ENCODE measurements at places on chromosomes 2 and 18. TPM values are rescaled to one million over a fixed set of nuclear protein-coding genes. Genes with fewer than 3 reads are reported as not detected.

- no peaks in the 10 kb centered on the region for H3K36me3 ChIP-seq
- no peak for DNase-seq
- H3K4me1 ChIP-seq = no peaks in the 10 kb centered on the region
- no peaks in the 10 kb centered on the region for H3K27me3 ChIP-seq
Measured at GRCh38 chr2:88897715-88898114, 206.2 kb downstream of the RPIA start.

DNA sequence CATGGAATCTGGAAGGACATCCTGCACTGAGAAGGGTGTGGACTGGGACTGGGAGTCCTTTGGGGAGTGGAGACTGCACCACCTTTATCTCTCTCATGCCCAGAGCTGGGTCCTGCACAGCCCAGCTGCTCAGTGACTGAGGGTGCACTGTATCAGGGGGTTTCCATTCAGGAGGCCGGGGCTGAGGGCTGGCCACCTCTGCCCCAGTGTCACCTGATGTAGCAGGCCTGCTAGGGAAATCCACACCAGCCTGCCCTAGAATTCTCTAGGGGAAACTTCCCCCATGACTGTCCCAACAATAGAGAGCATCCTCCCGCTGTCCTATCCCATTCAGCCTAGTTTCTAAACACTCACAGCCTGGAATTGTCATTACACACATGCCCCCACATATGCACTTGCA lies 116.7 kb downstream of the CTIF start:
- H3K27me3 ChIP-seq = no peaks in the 10 kb centered on the region
- no peak overlapping the region for H3K27ac ChIP-seq
- no peaks in the 10 kb centered on the region for H3K36me3 ChIP-seq
- H3K4me3 ChIP-seq = no peak overlapping the region
- H3K4me1 ChIP-seq = no peaks in the 10 kb centered on the region

GRCh38 chr18:58148954-58149471 lies 105.0 kb downstream of the NEDD4L start:
- no peaks in the 10 kb centered on the region for H3K36me3 ChIP-seq
- H3K4me1 ChIP-seq = no peaks in the 10 kb centered on the region
- H3K27ac ChIP-seq = no peak overlapping the region
- no peak overlapping the region for H3K4me3 ChIP-seq
- H3K27me3 ChIP-seq = no peaks in the 10 kb centered on the region
- no peak for DNase-seq

DNA sequence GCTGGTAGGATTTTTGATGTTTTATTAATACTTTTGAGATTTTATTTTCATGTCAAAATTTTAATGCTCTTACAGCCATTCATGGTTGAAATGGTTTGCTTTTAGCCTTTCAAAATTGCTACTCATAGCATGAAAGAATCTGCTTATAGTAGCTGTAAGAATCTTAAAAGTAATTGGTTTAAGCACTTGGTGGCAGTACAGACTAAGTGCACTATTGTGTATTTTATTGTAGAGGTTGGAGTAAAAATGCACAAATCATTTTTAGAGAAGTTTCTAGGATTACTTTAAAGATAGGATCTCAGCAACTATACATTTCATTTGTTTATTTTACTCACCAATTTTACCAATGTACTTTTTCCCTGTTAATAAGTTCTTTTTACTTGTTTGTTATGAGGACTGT lies 205.8 kb downstream of the SPAG16 start:
- H3K36me3 ChIP-seq = no peaks in the 10 kb centered on the region
- H3K4me3 ChIP-seq = no peak overlapping the region
- no peaks in the 10 kb centered on the region for H3K27me3 ChIP-seq
- no peaks in the 10 kb centered on the region for H3K4me1 ChIP-seq
- H3K27ac ChIP-seq = no peak overlapping the region
- DNase-seq = no peak

DNA sequence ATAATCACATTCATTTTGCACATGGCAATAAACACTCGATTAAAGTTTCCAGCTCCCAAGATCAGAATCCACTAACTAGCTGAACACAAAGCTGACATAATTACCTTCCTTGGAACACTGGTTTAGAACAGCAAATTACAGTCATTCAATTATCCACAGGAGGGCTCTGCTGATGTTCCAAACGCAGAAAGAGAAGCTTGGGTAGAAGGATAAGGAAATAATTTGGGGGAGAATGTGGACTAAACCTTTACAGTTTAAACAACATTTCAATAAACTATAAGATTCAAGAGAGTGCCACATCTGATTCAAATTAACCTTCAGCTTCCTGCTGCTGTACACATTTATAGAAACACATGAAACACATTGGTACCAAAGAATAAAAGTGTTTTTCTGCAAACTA lies 67.8 kb upstream of the ARL4C start:
- H3K4me3 ChIP-seq = no peak overlapping the region
- no peak overlapping the region for H3K27ac ChIP-seq
- H3K27me3 ChIP-seq = no peaks in the 10 kb centered on the region

GRCh38 chr2:221420245-221420644 lies 151.9 kb downstream of the EPHA4 start:
- no peaks in the 10 kb centered on the region for H3K27me3 ChIP-seq
- H3K4me3 ChIP-seq = no peak overlapping the region
- peaks cover 5% of the 10 kb centered on the region for H3K36me3 ChIP-seq
- no peaks in the 10 kb centered on the region for H3K4me1 ChIP-seq
- no peak overlapping the region for H3K27ac ChIP-seq
- no peak for DNase-seq

CIB4 gene
- total RNA-seq = not detected

DNA sequence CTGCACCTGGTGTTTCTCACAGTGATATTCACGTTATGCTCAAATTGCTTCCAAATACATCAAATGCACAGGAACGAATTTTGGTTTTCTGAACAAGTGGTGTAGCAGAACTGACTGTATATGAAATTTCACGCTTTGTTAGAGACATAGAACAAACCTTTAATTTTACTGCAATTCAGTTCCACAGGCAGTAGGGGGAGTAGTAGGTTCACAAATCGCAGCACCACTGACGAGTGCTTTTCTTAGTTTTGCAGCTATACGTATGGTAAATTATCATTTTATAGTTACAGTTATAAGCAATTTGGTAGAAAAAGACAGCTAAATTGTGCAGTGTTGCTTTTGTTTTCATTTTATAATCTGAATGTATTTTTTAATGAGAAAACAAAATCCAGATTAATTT lies 113.3 kb downstream of the KIAA1328 start:
- no peak overlapping the region for H3K27ac ChIP-seq
- no peaks in the 10 kb centered on the region for H3K36me3 ChIP-seq
- H3K4me1 ChIP-seq = no peaks in the 10 kb centered on the region
- H3K27me3 ChIP-seq = no peaks in the 10 kb centered on the region
- DNase-seq = no peak

MC5R gene
- not detected for total RNA-seq

- no peaks in the 10 kb centered on the region for H3K4me1 ChIP-seq
- no peak overlapping the region for H3K4me3 ChIP-seq
- H3K27ac ChIP-seq = no peak overlapping the region
- no peaks in the 10 kb centered on the region for H3K36me3 ChIP-seq
- no peaks in the 10 kb centered on the region for H3K27me3 ChIP-seq
Measured at GRCh38 chr18:43322132-43322531, 44.8 kb upstream of the SYT4 start.

DNA sequence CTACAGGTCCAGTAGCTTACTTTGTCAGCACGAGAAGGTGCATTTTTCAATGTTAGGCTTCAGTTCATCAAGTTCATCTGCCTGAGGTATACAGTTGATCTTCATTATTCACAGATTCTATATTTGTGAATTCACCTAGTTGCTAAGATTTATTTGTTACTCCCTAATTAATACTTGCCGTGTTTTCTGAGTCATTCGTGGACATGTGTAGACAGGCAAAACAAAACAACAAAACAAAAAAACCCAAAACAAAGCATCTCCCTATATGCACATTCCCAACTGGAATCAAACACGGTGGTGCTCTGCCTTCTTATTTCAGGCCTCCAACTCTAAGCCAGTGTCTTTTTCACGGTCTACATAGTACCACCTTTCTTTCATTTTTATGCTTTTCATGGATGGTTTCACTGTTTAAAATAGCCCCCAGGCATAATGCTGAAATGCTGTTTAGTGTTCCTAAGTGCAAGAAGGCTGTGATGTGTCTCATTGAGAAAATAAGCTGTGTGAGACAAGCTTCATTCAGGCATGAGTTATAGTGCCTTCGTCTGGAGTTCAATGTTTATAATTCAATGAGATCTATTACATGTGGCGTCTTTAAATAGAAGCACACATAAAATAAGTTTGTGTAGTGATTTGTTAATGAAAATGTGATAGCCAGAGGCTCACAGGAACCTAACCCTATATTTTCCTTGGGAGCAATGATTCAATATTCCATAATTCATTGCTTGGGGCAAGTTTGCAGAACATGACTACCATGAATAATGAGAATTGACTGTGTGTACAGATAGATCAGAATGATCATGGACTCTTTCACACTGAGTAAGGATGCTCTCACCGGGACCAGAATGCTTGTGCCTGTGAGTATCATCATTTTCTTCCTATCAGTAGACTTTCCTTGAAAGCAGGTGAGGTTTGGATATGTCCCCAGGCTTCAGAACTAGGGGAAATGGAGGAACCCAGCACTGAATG lies 24.6 kb downstream of the ITGB6 start:
- H3K4me1 ChIP-seq = no peaks in the 10 kb centered on the region
- no peak for DNase-seq
- no peaks in the 10 kb centered on the region for H3K36me3 ChIP-seq
- H3K27me3 ChIP-seq = no peaks in the 10 kb centered on the region

GRCh38 chr2:191867507-191867847 lies 20.6 kb upstream of the CAVIN2 start:
- DNase-seq = no peak
- H3K27ac ChIP-seq = no peak overlapping the region
- H3K4me1 ChIP-seq = peaks cover 5% of the 10 kb centered on the region
- H3K4me3 ChIP-seq = no peak overlapping the region

GRCh38 chr2:196743165-196743564 lies 56.3 kb downstream of the GTF3C3 start:
- no peak for DNase-seq
- H3K27me3 ChIP-seq = no peaks in the 10 kb centered on the region
- H3K36me3 ChIP-seq = no peaks in the 10 kb centered on the region

EGR4 gene
- not detected for total RNA-seq

SLC23A3 gene
- 3.5 TPM for total RNA-seq

G6PC2 gene
- total RNA-seq = 0.23 TPM

DNA sequence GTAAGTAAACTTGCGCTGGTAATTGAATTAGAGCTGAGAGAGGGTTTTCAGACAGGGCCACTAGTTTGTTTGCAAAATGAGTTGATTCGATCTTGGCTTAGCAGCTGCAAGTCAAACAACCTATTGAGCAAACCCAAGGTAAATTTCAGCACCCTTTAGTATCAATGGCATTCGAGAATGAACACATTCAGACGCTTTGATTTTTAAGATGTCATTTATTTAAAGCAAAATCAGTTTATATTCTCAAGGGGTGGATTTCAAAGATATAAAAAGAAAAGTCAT lies 44.2 kb downstream of the TGIF1 start:
- DNase-seq = no peak
- no peak overlapping the region for H3K27ac ChIP-seq
- no peaks in the 10 kb centered on the region for H3K27me3 ChIP-seq

TEX44 gene
- not detected for total RNA-seq

DNA sequence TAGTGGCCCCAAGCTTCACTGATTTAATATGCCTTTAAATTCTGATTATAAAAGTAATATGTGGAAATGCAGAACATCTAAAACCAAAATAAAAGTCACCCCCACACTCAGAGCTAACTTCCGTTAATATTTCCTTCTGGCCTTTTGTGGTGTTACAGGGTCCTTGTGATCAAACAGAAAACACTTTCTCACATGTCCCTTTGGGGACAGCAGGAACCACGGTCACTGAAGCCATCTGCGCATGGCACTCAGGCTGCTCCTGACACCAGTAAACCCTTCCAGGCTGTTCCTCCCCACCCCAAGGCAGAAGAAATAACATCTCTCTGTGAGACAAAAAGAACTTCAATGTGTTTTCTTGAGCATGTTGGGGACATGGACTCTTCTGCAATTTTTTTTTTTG lies 25.1 kb upstream of the GPR17 start:
- no peak overlapping the region for H3K4me3 ChIP-seq
- no peaks in the 10 kb centered on the region for H3K27me3 ChIP-seq
- no peak overlapping the region for H3K27ac ChIP-seq
- DNase-seq = no peak
- no peaks in the 10 kb centered on the region for H3K36me3 ChIP-seq
- H3K4me1 ChIP-seq = no peaks in the 10 kb centered on the region

DNA sequence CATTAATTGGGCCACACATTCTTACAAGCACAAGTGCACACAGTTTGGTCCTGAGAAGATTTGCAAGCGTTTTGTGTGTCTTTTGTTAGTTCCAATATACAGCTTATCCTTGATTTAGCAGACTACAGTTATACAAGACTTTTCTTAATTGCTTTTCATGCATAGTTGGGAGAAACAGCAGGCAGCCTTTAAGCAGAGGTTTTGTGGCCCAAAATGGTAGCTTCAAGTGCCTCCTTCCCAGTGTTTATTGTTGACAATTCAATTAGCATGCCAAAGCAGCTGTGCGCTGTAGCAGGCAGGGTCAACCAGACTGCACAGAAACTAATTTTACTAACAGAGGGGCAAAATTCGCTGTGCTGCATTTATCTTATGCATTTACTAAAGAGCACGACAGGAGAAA lies 47.5 kb downstream of the FRZB start:
- DNase-seq = no peak
- H3K4me3 ChIP-seq = no peak overlapping the region
- no peaks in the 10 kb centered on the region for H3K36me3 ChIP-seq
- no peak overlapping the region for H3K27ac ChIP-seq

EFR3B gene
- 1.3 TPM for total RNA-seq

DNA sequence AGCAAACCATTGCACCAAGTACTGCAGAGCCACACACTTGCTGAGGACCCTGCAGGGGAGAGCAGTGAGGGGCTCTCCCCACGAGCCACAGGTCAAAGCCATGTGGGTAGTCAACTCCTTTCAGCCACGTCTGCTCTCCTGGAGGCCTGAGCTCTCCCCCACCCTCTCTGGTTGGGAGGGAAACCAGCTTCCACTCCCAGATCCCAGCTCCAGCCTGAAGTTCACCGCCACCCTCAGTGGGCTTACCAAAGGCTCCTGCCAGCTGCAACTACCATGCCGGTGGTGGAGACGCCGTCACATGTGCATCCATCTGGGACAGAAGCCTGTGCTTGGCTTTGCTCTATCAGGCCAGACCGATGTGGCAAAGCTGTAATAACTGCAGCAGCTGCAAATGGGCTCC lies 521.5 kb upstream of the RAB6C start:
- no peaks in the 10 kb centered on the region for H3K36me3 ChIP-seq
- H3K27ac ChIP-seq = no peak overlapping the region
- H3K4me1 ChIP-seq = no peaks in the 10 kb centered on the region
- no peak for DNase-seq

- no peaks in the 10 kb centered on the region for H3K27me3 ChIP-seq
- no peak for DNase-seq
- H3K36me3 ChIP-seq = no peaks in the 10 kb centered on the region
- no peak overlapping the region for H3K4me3 ChIP-seq
Measured at GRCh38 chr2:177629357-177630024, 236.9 kb downstream of the AGPS start.

- H3K4me1 ChIP-seq = no peaks in the 10 kb centered on the region
- DNase-seq = no peak
- no peak overlapping the region for H3K4me3 ChIP-seq
- H3K27me3 ChIP-seq = no peaks in the 10 kb centered on the region
- no peak overlapping the region for H3K27ac ChIP-seq
Measured at GRCh38 chr18:56641714-56642337, 3.4 kb upstream of the TXNL1 start.

NETO1 gene
- total RNA-seq = not detected

GRCh38 chr18:77044866-77045664 lies 87.5 kb downstream of the MBP start:
- H3K4me1 ChIP-seq = no peaks in the 10 kb centered on the region
- no peaks in the 10 kb centered on the region for H3K27me3 ChIP-seq
- H3K27ac ChIP-seq = no peak overlapping the region
- DNase-seq = no peak
- no peaks in the 10 kb centered on the region for H3K36me3 ChIP-seq
- H3K4me3 ChIP-seq = no peak overlapping the region
